ENCODE measurements at places on chromosomes 11 and 22. TPM values are rescaled to one million over a fixed set of nuclear protein-coding genes. Genes with fewer than 3 reads are reported as not detected.

Gene LMF2
- total RNA-seq = 88.2 TPM

Gene TBX10
- not detected for total RNA-seq

Gene BDNF
- 0.10 TPM for total RNA-seq

Gene TTLL12
- 15.1 TPM for total RNA-seq

Gene MAP6
- total RNA-seq = 0.26 TPM

Gene NEFH
- total RNA-seq = 18.2 TPM

All from endothelial cell (in vitro differentiated cells).